ENCODE measurements at places on chromosomes 6 and 20.
A peak's percentile ranks its signal among the peaks of the same experiment; 100 is the strongest.

DNA sequence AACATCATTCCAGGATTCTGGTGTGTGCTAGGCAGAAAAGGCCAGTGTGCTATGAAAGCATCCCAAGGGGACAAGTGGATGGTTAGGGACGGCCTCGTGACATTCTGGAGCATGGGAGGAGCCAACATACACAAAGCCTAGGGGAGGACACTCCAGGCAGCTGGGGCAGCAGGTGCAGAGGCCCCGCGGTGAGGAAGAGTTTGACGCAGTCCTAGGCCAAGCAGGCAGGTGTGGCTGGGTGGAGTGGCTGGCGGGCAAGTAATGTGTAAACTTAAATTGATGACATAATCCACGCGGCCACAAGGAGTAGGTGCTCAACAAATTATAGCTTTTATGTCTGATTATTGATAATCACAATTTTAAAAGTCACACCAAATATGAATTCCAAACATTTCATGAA, 93.6 kb downstream of the TMEM242 start:
- DNase-seq, result no peak

DNA sequence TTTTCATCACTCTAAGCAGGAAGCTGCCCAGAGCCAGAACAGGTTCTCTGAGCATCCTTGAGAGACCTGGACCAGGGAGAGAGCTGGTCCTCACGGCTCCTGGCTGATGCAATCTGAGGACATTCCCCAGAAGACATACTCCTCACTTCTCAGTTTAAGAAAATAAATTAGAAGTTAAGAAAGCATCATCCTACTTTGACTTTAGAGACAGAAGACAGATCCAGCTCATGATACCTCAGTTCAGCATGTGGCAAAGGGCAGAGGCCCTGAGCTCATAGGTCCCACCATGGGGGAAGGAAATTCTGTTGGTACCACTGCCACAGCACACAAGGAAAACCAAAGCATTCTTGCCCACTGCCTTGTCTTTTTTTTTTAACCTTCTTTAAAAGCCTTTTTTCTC, 378.1 kb upstream of the JARID2 start:
- no peak for DNase-seq

DNA sequence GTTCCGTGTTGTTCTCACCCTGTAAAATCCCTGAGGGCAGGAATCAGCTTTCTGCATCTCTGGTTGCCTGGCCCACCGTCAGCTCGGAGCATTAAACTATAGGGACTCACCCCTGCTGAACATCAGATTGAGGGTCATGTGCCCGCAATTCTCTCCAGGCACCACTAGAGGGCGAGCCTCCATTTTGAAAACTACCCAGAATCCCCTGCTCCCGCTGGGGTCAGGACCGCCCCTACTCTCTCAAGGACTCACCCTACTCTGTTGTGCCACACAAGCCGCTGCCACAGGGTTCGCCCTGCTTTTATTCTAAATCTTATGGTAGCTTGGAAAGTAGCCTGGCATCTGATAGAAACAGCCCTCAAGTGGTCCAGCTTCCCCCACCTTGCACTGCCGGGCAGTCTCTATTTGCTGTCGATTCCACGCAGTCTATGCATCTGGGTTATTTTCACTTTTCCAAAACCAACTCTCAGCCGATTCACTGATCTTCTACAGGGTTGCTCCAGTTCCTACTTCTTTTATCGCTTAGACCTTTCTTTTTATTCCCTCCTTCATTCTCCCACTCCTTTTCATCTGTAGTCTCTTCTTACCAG, 244.1 kb upstream of the QKI start:
- no peak for DNase-seq

DNA sequence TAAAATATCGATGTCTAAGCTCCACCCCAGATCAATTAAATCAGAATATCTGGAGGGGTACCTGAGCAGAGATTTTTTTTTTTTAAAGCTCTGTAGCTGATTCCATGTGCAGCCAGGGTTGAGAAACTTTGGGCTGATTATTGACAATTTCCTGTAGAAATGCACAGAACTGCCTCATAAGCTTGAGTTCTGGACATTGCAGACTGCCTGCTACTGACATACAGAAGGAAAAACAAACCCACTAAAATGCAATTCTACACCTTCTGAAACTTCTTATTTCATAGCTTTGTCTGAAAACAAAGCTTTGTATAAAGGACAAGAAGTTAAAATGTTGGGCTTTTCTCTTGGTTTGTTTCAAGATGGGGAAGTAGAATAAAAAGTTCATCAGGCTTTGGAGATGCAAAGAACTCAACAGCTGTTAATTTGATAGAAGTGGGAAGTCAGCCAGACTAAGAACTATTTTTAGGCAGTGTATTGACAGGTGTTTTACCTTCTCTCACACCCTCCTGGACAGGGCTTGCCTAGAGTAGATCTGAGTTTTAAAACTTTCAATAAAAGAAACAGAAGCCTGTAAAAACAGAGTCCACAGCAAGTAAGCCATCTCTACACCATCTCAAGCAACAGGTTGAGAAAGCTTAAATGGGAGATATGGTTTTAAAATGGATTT, 147.7 kb downstream of the KCNQ5 start:
- no peak for DNase-seq

DNA sequence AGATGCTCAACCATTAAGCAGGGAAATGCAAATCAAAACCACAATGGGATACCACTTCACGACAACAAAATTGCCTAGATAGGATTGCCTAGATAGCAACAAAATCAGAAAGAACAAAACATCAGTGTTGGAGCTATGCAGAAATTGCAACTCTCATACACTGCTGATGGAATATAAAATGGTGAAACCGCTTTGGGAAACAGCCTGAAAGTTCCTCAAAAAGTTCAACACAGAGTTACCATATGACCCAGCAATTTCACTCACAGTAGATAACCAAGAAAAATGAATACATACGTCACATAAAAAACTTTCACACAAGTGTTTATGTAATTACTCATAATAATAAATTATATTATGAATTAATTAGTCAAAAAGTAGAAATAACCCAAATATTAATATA, 78.3 kb downstream of the MAFB start:
- no peak for DNase-seq

GRCh38 chr6:147283460-147283859, 79.2 kb downstream of the STXBP5 start:
- no peak for DNase-seq

- DNase-seq, result no peak
Observed at GRCh38 chr6:158591134-158591809, 31.4 kb downstream of the TMEM181 start.

- no peak for DNase-seq
Observed at GRCh38 chr6:23754197-23754596, 371.8 kb upstream of the NRSN1 start.

DNA sequence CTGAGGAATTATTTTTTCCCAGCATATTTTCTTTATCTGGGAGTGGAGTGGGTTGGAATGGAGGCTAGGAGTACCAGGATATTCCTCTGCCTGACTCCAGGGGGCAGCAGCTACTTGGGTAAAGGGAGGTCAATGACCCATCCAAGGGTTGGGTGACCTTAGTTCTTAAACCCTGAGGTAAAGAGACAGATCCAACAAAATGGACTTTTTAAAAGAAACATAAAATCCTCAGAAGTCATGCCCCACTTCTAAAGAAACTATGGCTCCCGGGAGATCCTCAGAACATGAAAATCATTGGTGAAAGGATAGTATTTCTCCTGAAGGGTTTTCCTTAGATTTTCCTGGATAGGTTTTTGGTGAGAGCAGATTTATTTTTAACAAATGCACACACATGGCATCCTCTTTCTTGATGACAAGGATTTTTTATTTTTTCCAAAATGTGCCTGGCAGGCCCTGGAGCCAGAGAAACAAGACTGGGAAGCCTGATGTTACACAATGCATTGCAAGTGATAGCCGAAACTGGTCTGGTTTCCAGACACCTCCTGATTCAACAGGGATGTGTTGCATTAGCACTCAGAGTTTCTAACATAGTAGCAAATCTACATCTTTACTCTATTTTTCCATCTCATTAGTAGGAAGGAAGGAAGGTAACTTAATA, 240.9 kb upstream of the BTBD3 start:
- DNase-seq, result peak; percentile 36

- no peak for DNase-seq
Observed at GRCh38 chr20:19254956-19255355, 42.5 kb downstream of the SLC24A3 start.
